Stimulated activated CD4-positive, alpha-beta T cell treated with anti-CD3 and anti-CD28 coated beads, TNF-alpha, amount 100 ng/mL, for 24 hours (primary cell): ENCODE measurements at places on chromosomes 6 and 20.

- DNase-seq = no peak
These were observed 138.0 kb upstream of the RREB1 start for GRCh38 chr6:6969761-6970223.

DNA sequence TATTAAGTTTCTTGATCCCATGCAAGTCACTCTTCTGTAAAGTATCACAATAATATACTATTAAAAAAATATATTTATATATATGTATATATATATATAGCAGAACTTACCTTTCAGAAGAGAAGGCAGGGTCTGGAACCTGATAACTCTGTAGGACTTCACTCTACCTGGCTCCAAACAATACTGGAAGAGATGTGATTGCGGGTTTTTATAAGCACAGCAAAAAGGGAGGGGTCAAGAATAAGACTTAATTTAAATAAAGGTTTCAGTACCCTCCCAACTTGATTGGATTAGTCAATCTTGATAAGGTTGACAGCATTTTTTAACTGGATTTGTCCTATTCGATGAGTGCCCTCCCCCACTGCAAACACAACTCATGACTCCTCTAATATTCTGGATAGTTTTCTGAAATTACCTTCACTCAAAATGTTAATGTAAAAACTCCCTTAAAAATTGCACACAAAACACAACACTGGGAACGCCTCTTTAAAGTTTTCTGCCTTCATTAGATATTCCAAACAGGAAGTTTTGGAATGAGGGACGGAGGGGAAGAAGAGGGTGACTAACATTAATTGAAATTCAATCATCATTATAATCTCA is 4.0 kb upstream of the ZNF217 start:
- no peak for DNase-seq

DNA sequence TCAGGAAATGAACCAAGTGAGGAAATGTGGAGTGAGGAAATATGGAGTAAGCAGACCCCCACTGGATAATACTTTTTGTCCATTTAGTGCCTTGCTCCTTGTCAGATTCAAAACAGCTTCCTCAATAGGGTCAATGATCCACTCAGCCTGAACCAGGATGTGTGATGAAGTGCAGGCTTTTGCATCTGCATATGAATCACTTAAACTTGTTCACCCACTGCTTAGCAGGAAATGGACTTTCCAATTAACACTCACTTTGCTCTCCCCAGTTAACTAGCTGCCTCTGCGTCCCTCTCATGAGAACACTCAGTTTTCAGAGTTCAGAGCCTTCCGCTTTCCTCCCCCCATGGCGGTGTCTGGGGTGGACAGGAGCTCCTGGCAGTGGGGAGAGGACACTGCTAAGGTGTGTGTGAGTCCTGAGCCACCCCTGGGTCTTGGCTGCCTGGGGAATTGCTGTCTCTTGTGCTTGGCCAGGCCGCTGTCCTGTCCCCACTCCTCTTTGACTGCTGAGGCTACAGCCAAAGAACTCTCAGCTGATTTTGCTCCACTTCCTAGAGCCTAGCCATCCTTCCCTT is 621.8 kb downstream of the CDH26 start:
- no peak for DNase-seq

GRCh38 chr6:139164001-139164400 is 29.1 kb downstream of the HECA start:
- no peak for DNase-seq

- no peak for DNase-seq
These were observed 121.6 kb downstream of the DHX35 start for GRCh38 chr20:39083761-39084160.

GRCh38 chr20:37533154-37533715 is 5.6 kb upstream of the BLCAP start:
- no peak for DNase-seq

DNA sequence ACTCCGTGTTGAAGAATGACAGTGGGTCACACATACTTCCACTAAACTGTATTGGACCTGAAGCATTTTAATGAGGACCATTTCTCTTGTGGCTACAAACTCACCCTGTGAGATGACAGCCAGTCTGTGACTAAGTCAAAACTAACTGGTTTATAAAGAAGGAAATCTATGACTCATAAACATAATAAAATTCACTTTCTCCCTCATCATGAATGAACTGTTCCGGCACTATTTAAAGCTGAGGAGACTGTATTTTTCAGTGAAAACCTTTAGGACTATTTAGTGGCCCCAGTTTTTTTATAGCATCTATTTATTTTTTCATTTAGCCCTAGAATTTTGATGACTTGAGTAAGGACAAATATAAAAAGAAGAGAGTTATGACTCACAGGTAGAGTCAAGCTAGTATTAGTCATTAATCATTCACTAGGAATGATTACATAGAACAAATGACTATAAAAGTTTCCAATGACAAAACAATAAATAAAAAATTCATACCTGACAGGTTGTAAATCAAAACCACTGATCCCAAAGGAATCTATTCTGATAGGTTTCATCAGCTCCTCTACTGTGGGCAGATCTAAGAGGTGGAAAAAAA is 34.2 kb downstream of the CEP162 start:
- no peak for DNase-seq

DNA sequence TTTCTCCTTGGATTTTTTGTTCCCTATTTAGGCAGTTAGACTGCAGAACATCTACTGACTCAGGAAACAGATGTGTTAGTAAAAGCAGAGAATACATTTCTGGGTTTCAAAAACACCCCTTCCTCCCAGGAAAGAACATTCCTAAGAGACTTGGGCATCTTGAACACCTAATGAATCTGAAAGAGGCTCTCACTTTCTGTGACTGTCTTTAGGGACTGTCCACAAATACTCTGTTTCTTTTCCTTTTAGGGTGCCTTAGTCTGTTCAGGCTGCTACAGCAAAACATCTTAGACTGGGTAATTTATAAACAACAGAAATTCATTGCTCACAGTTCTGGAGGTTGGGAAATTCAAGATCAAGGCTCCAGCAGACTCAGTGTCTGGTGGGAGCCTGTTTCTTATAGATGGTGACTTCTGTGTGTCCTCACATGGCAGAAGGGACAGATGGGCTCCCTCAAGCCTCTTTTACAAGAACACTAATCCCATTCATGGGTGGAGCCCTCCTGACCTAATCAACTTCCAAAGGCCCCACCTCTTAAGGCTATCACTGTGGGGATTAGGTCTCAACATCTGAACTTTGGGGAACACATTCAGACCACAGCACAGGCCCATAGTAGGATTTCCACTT is 19.4 kb upstream of the CCN5 start:
- DNase-seq = no peak

- DNase-seq = no peak
These were observed 16.5 kb upstream of the MLIP start for GRCh38 chr6:54094786-54095185.

GRCh38 chr20:50876063-50876685 is 55.1 kb downstream of the ADNP start:
- DNase-seq = no peak

DNA sequence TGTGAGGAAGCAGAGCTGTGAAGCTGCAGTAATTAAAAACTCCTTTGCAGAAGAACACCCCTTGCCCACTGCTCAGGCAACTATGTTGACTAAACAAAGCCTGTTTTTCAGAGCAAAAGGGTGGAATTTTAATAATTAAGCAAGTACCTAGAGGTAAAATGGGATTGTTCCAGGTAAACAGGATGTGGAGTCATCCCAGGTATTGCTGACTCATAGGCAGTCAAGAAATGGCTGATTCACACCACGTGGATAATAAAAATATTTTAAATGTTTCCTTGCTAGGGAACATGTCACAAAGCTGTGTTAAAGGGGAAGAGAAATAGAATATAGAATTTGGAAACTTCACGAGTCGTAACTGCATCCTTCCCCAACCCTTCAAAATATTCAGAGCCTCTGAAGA is 491.8 kb downstream of the BTBD3 start:
- DNase-seq = no peak

- no peak for DNase-seq
These were observed 201.3 kb downstream of the SYNE1 start for GRCh38 chr6:152435816-152436215.

DNA sequence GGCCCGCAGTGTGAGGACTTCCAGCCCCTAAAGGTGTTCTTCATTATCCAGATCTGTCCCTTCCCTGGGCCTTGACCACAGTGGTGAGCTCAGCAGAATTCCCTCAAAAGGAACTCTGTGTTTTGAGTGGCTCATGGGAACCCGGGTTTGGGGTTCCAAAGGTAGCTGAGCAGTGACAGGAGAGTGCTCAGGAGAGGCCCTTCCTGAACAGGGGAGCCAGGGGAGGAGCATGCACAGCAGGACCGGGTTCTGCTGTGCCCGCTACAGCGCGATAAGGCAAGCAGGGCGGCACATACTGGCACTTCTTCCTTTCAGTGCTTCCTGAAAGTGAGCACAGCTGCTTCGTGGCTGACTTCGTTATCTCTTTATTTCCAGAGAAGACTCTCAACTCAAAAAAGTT is 88.3 kb downstream of the SSR1 start:
- DNase-seq = no peak

- no peak for DNase-seq
These were observed 29.1 kb upstream of the ZC3H12D start for GRCh38 chr6:149513915-149514314.

- no peak for DNase-seq
These were observed 30.9 kb downstream of the ANGPT4 start for GRCh38 chr20:884983-885952.

GRCh38 chr6:109339906-109340678 is 42.2 kb downstream of the CD164 start:
- no peak for DNase-seq

- no peak for DNase-seq
These were observed 45.8 kb downstream of the GINS1 start for GRCh38 chr20:25453035-25453810.

DNA sequence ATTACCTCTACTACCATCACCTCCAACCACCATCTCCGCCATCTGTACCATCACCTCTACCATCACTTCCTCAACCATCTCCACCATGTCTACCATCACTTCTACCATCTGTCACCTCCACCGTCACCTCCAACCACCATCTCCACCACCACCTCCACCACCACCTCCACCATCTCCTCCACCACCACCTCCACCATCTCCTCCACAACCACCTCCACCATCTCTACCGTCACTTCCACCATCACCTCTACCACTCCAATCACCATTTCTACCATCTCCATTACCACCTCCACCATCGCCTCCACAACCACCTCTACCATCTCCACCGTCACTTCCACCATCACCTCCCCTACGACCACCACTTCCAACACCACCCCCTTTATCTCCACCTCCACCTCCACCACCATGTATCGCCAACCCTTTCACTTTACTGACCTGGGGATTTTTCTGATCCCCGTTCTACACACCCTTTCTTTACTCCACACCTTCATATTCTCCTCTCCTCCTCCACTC is 2.3 kb downstream of the IPCEF1 start:
- no peak for DNase-seq

DNA sequence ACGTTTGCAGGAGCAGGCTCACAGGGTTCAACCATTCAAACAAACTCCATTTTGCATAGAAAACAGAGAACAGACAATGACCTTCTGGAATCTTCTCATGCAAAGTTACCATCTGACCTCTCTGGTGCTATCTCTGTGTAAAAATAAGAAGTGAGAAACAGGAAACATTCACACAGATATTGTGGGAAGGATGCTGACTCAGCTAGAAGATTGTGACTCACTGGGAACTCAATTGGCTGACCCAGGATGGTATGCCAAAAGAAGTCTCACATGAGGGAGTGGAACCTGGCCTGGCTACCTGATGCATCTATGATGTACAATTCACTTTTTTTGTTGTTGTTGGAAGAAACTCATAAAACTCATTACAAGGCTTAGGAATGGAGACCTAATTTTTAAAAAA is 61.1 kb upstream of the TBX18 start:
- no peak for DNase-seq

DNA sequence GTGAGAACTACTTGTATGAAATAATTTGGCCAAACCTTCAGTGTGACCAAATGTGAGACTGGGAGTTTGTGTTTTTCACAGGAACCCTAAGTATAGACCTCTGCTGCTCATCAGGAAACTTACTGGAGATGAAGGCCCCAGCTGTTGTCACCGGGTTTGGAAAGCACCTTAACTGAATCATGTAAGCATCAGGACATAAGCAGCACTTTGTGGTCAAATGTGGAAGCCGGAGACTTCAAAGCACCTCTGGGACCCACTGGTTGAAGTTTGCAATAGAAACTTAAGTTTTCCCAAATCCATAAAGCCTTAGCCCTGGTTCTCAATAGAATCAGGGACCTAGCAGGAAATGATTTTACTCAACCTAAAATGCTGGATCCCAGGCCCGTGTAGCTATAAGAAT is 14.3 kb downstream of the TTPAL start:
- no peak for DNase-seq

- DNase-seq = no peak
These were observed 247.2 kb downstream of the NRN1 start for GRCh38 chr6:5759571-5759970.

DNA sequence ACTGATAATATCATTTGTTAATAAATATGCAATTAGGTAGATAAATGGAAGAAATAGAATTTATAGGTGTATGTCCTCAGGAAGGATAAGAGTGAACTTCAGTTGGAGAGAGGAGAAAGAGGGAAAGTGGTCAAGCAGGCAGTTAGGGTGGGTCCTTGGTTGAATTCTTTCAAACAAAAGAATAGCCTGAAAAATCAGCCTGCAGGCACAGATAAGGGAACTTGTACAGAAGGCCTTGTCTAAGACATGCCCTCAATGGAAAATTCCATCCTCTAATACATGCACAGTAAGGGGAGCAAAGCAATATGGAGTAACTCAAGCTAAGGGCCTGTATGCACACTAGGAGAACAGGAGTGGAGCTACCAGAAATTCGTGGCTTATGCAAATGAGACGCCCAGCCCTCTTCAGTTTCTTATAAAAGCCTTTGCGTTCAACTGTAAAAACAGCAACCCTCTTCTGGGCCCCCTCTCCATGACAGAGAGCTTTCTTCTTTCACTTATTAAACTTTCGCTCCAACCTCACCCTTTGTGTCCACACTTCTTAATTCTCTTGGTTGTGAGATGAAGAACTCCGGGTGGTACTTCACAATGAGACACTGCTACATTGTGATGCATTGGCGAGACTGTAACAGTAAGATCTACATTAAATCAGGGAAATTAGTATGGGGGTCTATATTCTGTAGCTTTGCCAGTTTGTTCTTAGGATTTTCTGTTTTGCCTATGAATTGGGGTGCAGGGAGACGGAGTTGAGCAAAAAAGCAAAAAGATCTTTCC is 147.0 kb downstream of the HS3ST5 start:
- no peak for DNase-seq

- DNase-seq = no peak
These were observed 120.2 kb upstream of the BEND3 start for GRCh38 chr6:107235511-107235910.

DNA sequence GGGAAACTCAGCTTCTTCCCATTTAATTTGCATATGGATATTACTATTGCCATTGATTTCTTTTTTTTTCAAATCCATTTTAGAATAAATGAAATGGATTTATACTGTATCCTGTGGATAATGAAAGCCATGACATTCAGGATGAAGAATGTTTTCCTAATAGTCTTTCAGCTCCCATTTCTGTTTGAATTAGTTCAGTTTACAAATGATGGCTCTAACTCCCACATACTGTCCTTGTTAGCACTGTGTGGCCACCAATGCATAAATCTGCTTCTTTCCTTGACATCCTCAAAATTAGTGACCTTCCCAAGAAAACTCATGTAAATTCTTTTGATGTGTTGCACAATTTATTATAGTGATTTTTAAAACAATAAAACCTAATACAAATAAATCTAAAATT is 693.2 kb upstream of the GJE1 start:
- no peak for DNase-seq
